ENCODE measurements at places on chromosomes 12 and 14.

GRCh38 chr14:72709916-72710611 is 183.8 kb downstream of the DPF3 start:
- no peak for DNase-seq

DNA sequence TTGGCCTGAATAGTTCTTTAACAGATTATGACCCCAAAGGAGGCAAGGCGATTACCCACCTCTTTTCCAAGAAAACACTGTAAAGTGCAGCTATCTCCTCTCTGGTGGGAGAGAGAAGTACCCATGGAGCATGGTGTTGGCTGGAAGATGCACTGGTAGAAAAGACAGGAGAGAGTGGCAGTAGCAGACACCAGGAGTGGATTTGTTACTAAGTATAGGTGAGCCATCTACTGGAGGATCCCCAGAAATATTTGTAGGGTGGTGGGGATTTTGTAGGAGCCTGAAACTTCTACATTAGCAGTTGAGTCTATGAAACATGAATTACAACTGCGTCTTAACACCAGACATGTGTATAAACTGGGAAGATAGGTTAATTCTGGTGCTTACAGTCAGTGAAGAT is 148.0 kb downstream of the SLC38A4 start:
- DNase-seq, result no peak

- DNase-seq, result no peak
Measured at GRCh38 chr14:104086661-104087461, 1.4 kb downstream of the ASPG start.

GRCh38 chr12:545835-546234 is 86.1 kb downstream of the B4GALNT3 start:
- DNase-seq, result no peak

GRCh38 chr12:16348435-16349130 is 1.1 kb downstream of the MGST1 start:
- no peak for DNase-seq

DNA sequence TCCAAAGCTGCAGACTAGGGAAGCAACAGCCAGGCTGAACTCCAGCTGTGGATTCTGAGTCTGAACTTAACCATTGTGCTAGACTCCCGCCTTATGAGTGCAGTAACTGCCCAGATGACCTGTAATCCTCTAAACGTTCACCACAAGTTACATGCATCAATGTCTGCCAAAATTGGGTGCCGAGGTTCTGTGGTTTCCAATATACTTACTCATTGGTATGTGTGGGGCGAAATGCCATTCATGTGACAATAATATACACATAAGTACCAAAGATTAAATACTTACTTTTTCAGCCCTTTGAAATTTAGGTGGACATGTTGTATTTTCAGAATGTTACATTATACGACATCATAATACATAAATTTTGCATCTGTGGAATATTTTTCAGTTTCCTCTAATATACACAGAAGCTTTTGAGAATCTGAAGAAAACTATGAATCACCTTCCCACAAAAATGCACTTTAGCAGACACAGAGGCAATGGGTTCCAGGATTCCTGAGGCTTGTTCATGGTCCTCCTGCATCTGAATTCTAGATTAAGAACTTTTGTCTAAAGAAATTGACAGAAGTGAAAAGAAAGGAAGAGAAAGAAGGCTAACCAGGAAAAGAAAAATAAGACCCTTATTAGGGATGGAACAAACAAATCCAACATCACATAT is 31.7 kb downstream of the GRIP1 start:
- no peak for DNase-seq

All from stimulated activated CD8-positive, alpha-beta memory T cell treated with anti-CD3 and anti-CD28 coated beads, Interleukin-15, amount 100 ng/mL, for 24 hours (primary cell).